ENCODE measurements at places on chromosomes 1 and 21.

DNA sequence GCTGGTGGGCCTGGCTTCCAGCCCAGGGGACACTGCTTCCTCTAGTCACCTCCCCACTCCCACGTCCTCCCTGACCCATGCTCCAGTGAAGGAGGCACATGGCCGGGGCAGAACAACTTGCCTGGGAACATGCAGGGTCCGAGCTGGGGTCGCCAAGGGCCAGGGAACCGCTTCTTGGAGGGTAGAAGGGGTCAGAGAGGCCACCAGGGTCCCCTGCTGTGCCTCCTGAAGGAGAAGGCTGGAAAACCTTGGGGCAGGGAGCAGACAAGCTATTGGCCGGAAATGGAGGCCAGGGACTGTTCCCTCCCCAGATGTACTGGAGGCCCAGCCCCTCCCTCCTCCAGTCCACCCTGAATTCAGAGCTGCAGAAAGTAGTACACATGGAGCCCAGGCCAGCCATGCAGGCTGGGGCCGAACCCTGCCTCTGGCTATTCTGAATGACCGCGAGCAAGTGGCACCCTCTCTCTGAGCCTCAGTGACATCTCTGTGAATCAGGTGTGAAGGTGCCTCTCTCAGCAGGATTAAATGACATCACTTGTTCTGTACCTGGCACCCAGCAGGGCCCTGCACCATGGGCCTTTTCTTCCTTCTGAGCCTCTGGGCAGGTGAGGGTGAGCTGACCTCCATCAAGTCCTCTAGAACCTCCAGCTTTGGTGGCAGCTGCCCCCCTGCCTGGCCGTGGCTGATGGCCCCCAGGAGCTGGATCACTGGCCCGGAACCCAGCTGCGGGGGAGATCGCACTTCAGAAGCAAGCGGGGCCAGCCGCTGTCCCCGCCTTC is 15.7 kb downstream of the SPOCD1 start:
- no peak for DNase-seq

DNA sequence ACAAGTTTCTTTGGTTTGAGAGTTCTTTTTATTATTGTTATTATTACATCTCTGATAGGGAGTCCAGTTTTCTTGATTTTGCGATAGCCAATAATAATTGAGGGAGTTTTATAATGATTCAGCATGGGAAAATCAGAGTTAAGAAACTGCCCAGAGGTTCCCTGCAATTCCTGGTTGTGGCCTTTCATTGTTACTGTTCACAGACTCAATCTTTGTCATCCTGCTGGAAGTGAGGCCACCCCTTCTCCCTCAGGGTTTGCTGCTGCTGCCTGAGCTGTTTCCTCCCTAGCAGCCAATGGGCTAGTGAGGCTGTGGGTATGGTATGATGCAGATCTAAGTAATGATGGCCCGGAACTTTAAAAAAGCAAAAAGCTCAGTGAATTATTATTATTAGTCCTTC is 50.2 kb upstream of the TACSTD2 start:
- DNase-seq: no peak

- DNase-seq: no peak
These were observed 4.2 kb upstream of the ACADM start for GRCh38 chr1:75720325-75720724.

DNA sequence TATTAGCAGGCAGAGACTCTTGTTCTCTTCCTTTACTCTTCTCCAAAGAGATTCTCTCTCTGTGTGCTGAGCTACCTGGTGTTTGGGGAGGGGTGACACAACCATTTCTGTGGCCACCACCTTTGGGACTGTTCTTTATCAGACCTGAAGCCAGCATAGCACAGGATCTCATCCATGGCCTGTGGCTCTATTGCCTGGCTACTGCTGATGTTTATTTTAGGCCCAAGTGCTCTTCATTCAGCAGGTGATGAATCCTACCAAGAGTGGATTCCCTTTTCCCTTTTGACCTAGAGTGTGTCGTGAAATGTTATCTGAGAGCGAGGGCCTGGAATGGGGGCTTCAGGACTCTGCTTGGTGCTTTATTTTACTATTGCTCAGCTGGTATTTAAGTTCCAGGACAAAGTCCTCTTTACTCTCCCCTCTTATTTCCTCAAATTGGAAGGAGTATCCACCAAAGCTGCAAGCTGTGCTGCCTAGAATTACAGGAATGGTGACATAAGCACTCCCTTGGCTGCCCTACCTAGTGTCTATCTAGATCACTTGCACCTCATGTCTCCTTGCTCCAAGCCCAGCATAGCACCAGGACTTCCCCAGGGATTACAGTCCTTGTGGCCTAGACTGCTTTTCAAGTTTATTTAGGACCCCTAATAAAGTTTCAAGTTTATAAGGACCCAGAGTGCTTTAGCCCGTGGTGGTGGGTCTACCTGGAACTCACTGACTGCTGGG is 94.7 kb upstream of the GPR52 start:
- no peak for DNase-seq

GRCh38 chr21:28089599-28090441 is 902.9 kb downstream of the LTN1 start:
- DNase-seq: no peak

GRCh38 chr21:45262616-45263015 is 25.1 kb downstream of the POFUT2 start:
- no peak for DNase-seq

DNA sequence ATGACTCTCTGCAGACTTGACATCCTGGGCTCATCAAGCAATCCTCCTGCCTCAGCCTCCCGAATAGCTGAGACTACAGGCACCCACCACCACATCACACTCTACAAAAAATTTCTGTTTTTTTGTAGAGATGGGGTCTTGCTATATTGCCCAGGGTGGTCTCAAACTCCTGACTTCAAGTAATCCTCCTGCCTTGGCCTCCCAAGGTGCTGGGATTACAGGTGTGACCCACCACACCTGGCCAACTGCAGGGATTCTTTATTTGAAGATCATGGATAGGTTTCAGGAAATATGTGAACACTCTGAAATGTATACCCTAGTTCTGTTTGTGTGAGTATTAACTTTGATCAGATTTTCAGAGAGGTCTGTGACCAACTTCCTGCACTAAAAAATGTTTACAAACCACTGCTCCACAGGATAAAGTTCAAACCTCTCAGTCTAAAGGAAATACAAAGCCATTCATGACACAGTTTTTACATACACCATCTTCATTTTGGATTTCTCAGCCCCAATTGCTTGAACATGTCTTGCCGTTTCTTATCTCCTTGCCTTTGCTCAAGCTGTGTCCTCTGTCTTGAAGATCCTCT is 252.3 kb upstream of the FGGY start:
- no peak for DNase-seq

DNA sequence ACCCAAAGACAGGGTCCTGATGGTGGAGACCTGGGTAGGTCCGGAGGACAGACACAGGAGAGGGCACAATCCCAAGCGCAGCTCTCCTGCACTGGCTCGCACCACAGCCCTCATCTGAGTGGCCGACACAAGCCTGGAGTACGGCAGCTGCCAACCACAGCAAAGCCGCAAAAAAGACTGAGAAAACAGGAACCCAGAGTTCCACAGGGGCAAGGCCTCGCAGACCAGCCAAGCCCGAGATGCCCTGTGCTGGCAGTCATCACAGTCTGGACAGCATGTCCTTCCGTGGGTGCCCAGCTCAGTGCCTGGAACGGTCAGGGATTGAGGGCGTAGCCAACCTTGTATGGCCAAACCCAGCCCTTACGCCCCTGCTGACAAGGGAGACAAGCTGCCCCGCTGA is 11.4 kb downstream of the ZBTB48 start:
- no peak for DNase-seq

DNA sequence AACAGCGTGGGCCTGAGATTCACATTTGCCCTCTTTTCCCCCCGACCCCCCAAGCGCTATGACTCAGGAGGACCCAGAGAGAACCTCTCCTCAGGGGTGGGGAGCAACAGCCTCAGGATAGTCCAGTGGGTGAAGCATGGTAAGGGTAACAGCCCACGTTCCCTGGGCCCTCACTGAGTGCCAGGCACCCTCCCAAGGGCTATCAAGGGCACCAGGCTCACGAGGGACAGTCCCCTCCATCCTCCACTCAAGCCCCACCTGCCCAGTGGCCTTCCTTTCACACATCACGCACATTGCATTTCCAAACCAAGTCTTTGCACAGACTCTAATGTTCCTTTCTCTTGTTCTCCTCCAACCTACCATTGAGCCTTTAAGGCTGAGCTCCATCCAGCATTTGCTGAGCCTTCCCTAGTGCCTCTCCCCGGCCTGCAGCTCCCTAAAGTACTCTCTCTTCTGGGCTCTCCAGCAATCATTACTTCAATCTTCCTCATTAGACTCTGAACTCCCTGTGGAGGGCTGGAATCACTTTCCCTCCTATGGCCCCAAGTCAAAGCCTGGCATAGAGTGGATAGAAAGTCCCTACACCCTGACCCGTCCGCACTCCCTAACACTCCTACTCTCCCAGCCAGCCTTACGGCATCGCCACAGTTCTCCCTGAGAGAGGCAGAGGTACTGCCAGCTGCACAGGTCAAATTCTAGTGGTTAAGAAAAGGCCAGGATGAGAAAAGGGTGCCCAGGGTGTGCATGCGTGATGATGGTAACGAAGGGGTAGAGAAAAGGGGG is 1.0 kb downstream of the AKR7A2 start:
- no peak for DNase-seq

- DNase-seq: peak; percentile 34
These were observed 215.3 kb upstream of the NFIA start for GRCh38 chr1:60866917-60867531.

- DNase-seq: peak; percentile 50
These were observed at the start of gene LAMC2 for GRCh38 chr1:183185941-183186490. Gene LAMC2 (plus strand): TSS chr1:183186264. CDS start chr1:183186353, 89 bp downstream.

GRCh38 chr1:65477414-65478378 is 57.2 kb downstream of the LEPR start:
- no peak for DNase-seq

DNA sequence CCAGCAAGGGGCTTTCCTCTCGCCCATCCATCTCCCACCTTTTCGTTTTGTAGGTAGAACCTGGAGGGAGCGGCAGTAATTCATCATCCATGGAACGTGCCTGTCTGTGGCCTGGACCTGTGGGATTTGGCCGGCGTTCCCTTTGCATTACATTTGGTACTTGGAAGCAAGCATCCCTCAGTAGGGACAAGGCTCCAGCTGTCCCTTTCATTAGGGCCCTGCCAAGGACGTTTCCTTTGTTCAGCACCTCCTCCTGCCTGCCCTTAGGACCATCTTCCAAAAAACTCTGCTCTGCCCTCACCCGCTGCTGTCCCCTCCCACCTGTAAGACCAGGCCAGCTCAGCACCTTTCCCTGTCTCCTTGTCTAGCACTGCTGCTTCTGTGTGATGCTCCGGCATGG is 62.1 kb downstream of the RYR2 start:
- no peak for DNase-seq

- DNase-seq: no peak
These were observed 386.3 kb upstream of the BEND5 start for GRCh38 chr1:49163031-49163430.

- no peak for DNase-seq
These were observed 246 bp downstream of the ATP2B4 start for GRCh38 chr1:203626910-203627246.

- DNase-seq: no peak
These were observed 31.2 kb upstream of the F3 start for GRCh38 chr1:94572780-94573179.

- no peak for DNase-seq
These were observed 86.0 kb downstream of the CCDC185 start for GRCh38 chr1:223479261-223479660.

DNA sequence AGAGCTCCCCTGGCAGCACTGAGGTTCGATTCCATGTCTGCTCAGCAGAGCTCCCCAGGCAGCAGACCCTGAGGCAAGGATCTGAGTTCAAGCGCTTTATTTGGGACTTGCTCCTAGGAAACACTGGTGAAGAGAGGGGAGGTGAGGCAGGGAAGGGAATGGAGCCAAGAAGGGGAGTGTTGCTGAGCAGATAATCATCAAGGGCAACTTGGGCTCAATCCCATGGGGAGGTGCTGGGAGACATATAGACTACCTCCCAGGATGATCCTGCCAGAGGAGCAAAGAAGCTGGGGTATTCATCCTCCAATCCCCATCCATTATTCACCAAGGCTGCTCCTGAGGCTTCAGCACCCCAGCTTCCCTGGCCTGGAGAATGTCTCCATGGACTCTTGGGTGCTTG is 47.0 kb downstream of the GRIK3 start:
- no peak for DNase-seq

- DNase-seq: no peak
These were observed at the start of gene PLEKHN1 for GRCh38 chr1:966135-966703. Gene PLEKHN1 (plus strand): TSS chr1:966482. CDS start chr1:966532, 50 bp downstream.

GRCh38 chr1:25563330-25564215 is 20.2 kb downstream of the LDLRAP1 start:
- no peak for DNase-seq

DNA sequence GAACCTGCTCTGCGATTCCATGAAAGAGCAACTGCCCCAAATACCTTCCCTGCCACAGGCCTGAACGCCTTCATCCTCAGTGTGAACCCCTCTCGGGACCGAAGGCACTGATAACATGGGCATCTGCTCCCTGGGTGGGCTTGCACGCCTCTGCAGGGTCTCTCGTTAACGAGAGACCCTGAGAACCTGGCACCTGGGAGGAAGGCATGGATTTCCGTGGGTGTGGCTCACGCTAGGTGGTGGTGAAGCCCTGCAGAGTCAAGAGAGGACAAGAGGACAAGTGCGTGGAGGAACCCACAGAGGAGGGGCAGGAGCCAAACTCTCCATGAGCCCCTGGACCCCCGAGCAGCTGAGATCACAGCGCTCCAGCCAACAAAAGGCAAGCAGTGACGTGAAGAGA is 26.8 kb upstream of the COL6A2 start:
- no peak for DNase-seq

DNA sequence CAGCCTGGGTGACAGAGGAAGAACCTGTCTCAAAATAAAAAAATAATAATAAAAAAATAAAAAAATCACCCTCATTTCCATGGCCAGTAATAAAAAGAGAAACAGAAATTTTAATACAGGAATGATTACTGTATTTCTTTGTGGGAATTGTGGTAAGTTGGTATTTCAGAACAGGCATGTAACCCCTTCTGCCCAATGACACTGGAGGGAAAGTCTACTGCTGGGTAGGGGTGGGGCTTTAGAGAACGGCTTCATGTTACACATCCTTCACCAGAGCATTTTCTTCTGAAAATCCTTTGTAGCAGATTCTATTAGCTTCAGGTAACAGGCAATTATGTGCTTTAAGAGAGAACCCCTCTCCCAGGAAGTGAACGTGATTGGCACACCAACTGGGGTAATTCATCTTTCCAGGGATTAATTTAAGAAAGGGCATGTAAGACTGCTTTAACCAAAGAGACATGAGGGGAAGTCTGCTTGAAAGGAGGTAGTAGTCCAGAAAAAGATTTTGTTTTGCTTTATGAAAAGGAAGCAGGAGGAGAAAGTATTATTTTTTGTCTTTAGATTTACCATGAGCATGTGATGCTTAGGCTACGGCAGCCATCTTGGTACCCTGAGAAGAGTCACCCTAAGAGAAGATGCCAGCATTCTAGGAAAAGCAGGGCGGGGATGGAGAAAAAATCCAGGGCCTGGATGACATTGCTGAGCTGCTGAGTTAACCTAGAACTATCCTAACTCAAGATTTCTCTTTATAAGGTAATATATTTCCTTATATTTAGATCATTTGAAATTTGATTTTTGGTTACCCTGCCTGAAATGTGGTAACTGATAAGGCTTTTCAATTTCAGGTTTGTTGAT is 57.7 kb upstream of the DPT start:
- DNase-seq: no peak
